ENCODE measurements at places on chromosomes 2 and 18.

DNA sequence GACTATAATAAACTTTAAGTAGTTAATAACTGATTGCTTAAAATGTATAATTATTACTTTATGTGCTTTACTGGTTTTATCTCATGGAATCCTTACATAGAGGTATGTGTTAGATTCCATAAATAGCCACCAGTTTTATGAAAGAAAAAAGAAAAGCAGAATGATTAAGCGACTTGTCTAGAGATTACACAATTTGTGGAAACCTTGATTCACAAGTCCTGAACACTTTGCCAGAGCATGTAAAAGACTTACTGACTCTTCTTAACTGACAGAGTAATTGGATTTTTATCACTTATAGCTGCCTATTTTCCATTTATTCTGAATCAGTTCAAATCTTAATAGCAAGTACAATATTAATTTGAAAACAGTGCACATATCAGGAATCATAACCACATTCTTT lies 448.7 kb upstream of the NETO1 start:
- no peak for DNase-seq

- DNase-seq, result no peak
Observed at GRCh38 chr2:199883474-199884212, 27.4 kb upstream of the C2orf69 start.

DNA sequence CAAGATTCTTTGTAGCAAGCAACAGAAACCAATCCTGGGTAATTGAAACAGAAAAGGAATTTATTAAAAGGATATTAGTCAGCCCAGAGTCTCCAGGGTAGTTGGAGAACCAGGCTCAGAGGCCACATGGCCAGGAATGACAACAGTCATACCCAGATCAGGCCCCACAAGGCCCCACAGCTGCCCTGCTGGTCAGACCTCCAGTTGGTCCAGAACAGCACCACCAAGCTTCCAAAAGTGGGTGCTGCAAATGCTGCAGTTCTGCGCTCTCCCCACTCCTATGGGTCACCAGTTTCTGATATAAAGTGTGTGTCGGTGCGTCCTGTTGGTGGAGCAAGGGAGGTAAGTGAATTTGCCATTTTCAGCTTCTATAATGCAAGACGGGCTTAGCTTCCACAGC lies 29.9 kb downstream of the KLHL29 start:
- no peak for DNase-seq

GRCh38 chr2:224310943-224311625 lies 90.8 kb downstream of the FAM124B start:
- DNase-seq, result no peak

DNA sequence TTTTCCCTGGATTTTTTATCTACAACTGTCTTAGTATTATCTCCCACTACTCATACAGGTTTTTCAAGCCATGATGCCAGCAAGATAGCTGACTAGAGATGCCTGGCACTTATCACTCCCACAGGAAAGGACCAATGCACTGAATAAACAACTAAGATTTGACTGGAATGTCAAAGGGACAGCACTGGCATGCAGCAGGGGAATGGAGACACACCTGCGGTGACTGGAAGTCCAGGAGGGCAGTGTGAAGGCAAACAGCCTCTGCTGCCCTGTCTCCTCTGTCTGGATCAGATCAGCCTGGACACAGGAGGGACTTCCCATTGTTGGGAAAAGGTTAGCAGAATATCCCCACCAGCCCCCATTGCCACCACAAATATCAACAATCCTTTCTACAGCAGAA lies 85.1 kb downstream of the TMEM237 start:
- DNase-seq, result no peak

DNA sequence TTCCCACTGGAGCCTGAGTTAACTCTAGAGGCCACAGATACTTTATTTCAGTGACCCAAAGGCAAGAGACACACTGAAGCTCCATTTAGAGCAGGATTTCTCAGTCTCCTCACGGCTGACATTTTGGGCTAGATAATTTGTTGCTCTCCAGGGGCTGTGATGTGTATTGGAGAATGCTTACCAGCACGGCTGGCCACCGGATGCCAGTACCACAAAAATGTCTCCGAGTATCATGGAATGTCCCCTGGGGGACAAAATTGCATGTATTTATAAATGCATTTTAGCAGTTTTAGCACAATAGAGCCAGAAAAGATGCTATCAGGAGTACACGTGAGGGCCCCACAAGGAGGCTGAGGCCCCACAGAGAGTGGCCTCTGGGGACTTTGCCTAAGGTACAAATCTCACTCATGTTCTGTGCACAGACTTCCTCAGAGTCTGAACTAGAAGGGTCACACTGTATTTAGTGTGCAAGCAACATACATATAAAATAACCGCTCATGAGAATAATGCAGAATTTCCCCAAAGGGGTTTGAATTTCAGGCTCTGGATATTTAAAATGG lies 20.5 kb upstream of the DCC start:
- DNase-seq, result no peak

DNA sequence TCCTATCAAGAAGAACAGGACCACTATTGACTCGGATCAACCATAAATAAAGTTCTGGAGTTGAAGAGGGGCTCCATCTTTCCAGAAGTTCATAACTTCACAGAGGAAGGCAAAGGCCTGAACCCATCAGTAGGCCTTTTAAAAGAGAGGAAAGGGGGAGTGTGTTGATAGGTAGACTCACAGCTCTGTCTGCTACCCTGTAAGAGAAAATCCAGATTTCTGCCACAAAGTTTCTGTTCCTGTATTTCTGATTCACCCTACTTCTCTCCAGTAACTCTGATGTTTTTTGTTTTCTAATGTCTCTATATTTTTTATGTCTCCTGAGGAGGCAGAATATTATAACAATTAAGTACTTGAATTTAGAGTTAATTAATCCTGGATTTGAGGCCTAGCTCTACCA lies 564.0 kb downstream of the TNS1 start:
- no peak for DNase-seq

DNA sequence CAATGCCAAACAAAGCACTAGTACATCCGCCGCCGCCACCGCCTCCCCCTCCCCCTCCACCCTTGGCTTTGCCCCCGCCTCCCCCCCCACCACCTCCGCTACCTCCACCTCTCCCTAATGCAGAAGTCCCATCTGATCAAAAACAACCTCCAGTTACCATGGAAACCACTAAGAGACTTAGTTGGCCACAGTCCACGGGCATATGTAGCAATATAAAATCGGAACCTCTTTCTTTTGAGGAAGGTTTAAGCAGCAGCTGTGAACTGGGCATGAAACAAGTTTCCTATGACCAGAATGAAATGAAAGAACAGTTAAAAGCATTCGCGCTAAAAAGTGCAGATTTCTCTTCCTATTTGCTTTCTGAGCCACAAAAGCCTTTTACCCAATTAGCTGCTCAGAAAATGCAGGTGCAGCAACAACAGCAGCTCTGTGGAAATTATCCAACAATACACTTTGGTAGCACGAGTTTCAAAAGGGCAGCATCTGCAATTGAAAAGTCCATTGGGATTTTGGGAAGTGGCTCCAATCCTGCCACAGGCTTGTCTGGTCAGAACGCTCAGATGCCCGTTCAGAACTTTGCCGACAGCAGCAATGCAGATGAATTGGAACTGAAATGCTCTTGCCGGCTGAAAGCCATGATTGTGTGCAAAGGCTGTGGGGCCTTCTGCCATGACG lies 168.0 kb downstream of the ASXL3 start:
- DNase-seq, result no peak

- no peak for DNase-seq
Observed at GRCh38 chr2:118134650-118135049, 46.4 kb downstream of the INSIG2 start.

- DNase-seq, result no peak
Observed at GRCh38 chr2:241156971-241157441, 6.7 kb downstream of the PPP1R7 start.

DNA sequence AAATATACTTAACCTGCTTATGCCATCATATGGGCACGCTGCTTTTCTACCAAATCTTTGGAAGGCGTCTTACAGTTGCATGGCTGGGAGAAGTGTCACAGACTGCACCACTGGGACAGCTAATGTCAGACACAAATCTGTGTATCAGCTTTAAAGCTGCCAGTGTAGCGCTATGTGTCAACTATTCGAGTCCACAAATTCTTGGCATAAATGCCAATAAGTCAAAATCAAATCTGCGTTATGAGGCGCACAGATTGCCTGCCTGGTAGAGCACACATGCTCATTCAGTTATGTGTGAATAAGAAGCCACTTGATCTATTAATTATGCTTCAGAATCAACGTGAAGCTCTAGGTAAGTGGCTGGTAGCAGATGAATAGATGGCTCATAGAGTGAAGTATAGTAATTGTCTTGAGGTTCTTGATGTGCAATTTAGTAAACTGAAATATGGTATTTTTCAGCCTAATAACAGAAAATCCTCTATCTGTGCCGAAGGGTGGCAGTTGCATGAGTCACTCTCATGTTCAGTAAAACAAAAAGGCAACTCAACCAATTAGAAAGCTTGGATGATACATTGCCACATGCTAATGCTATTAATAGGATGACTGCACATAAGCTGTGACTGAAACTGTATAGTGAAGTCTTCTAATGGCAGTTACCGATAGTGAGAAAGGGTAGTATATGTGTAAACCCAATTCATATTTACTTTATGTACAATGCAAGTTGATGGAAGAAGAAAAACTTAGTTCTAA lies 52.0 kb downstream of the DCC start:
- DNase-seq, result no peak

- DNase-seq, result no peak
Observed at GRCh38 chr2:130936451-130936850, 99.7 kb downstream of the ARHGEF4 start.

- DNase-seq, result no peak
Observed at GRCh38 chr2:198055716-198056115, 251.3 kb downstream of the PLCL1 start.

GRCh38 chr2:199404841-199405240 lies 52.9 kb downstream of the SATB2 start:
- DNase-seq, result no peak

DNA sequence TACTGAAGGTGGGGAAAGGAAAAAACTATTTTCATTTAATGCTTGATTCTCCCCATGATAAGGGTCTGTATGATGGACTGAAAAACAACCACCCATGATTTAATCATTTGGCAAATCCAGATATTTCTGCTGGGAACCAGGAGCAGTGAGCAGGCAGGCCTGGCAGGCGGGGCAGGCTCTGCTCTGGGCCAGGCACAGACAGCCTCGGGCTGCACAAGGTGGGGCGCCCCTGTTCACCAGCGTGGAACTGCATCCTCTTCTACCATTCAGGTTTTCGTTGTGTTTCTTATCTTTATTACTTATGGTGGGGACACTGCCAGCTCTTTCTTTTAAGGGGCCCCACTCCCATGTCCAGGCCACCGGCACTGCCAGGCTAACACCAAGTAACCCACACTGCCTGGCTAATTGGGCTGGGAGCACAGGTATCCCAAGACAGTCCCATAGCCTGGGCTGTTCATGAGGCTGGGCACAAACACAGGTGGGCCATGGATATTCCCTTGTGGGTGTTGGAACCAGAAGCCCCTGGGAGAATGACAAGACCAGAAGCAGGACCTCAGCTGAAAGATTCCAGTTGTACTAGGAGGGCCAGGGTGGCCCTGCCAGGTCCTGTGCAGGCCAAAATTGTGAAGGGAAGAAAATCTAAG lies 57.1 kb upstream of the RALBP1 start:
- no peak for DNase-seq

DNA sequence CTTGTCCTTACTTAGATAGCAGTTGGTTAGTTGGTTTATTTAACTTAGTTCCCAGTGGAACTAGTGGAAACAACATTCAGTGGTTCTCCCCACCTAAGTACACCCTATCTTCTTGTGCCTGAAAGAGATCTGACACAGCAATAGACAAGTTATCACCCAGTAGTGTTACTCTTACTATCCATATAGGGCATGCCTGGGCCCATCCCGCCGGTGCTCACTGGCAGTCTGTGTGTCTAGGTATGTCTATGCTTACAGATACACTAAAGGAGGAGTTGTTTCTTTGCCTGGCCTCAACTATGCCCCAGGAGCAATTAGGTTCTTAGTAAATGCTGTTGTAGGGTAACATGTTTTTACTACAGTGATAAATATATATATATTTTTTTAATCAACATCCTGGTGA lies 12.0 kb upstream of the NRP2 start:
- DNase-seq, result no peak

- DNase-seq, result no peak
Observed at GRCh38 chr18:31657823-31658669, 26.3 kb downstream of the B4GALT6 start.

DNA sequence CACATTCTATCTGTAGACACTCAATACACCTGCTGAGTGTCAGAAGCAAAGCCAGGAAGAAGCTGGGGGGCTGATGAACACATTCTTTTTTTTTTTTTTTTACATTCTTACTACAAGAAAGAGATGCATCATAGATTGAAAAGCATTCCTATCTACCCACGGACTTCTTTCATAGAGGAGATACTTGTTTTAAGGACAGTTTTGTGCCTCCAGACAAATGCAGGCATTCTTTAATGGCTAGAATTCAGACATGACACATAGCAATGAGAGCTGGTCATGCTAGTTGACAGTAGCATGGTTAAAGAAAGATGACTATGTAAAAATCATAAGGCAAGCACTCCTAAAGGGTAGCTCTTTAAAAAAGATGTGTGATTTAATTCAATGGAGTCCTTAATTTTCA lies 110.2 kb downstream of the EPHA4 start:
- no peak for DNase-seq

- no peak for DNase-seq
Observed at GRCh38 chr2:120235681-120236080, 12.5 kb upstream of the TMEM185B start.

DNA sequence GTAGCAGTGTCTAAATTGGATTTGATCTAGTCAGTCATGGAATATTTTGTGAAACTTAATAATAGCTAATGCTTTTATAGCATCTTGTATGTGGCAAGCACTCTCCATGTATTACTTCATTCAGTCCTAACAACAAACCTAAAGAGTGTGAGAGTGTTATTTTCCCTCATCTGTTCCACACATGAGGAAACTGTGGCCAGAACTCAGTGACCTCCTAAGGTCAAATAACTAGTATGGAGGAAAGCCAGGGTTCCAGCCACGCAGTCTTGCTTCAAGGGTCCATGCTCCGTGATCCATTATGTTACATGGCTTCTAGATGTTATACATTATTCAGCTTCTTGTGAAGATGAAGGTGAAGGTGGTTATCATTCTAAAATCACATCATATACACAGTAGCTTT lies 45.5 kb downstream of the TWSG1 start:
- DNase-seq, result no peak

DNA sequence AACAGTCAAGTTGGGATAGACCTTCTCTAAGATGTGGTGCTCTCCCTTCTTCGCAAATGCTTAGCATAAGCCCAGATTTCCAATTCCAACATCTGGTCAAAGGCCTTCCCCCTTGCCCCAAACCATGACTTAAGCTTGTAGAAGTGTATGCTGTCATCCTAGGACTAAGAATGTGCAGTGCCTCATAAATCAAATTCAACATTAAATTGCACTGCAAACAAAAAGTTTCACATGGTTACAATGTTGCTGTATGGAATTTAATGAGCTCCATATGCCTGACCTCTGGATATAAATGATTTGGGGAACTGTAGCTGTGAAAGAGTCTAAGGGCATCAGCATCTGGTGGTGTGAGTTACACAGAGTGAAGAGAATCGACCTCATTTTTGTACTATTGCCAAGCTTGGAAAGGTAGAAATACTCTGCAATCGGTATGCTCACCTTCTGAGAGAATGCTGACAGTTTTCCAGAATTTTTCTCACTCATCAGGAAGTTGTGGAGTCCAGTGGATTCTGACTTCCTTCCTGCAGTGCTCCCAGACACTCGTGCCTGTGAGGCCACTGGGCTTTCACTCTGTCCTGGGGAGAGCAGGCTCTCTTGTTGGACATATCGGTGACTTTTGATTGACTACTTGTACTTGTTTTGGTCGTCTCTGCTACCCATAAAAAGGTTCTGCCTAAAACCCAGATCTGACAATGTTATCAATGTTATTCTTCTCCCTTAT lies 40.6 kb downstream of the FASTKD2 start:
- no peak for DNase-seq

- DNase-seq, result no peak
Observed at GRCh38 chr2:99471654-99472599, 17.9 kb downstream of the REV1 start.
